ENCODE measurements at places on chromosomes 2 and 18.

DNA sequence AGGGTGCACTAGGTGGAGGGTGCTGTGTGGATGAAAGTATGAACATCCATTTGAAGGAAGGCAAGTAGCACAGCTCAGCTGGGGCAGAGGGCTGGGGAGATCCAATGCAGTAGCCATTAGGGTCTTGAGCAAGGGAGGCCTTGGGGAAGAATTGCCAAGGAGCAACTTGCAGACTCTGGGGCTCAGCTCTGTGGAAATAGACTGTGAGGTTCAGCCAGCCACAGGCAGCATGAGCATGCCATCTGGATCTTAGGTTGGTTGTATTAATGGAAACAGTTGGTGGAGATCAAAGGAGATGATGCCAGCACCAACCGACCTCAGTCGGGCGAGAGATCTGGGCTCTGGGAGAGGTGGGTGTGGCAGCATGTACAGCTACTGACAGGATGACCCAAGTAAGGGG is 5.6 kb downstream of the ZAP70 start:
- no peak for DNase-seq

DNA sequence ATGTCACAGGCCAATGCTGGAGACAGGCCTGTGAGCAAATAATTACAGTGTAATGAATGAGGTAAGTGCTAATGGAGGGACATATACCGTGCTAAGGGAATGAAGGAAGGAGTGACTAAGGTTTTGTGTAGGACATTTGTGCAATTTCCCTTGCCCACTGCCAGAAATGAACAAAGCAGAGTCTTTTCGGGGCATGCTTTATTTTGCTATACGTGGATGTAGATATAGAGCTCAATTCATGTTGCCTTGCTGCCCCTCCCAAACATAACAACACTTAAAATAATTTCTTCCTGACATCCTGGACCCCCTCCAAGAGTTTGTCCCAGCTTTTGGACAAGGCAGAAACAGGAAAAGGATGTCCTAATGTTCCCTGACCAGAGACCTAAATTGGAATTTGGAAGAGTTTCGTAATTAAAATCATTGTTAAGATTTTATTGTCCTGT is 23.7 kb upstream of the CD28 start:
- no peak for DNase-seq

GRCh38 chr2:239034561-239035341 is 186.9 kb downstream of the TWIST2 start:
- no peak for DNase-seq

DNA sequence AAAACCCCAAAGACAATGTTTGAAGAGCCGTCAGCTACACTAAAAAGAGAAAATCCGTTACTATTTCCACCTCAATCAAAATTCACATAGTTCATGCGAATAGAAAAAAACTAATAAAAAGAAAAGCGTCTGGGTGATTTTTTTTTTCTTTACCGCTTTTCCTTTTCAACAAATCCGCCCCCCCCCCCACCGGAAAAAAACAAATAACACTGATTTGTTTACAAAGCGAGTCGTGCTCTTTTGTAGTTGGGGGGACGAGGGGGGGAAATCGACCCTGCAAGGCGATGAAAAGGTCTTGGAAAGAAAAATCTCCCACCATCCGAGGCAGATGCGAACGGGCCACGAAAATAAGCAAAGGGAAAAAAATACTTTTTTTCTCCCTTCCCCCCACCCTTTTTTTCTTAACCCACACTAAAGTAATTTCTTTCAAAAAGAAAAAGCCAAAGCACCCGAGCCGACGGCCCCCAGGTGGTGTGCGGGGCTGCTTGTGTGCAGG is 638 bp downstream of the ZNF521 start:
- no peak for DNase-seq

- DNase-seq, result no peak
Observed at GRCh38 chr2:98157557-98157956, 70.6 kb downstream of the VWA3B start.

DNA sequence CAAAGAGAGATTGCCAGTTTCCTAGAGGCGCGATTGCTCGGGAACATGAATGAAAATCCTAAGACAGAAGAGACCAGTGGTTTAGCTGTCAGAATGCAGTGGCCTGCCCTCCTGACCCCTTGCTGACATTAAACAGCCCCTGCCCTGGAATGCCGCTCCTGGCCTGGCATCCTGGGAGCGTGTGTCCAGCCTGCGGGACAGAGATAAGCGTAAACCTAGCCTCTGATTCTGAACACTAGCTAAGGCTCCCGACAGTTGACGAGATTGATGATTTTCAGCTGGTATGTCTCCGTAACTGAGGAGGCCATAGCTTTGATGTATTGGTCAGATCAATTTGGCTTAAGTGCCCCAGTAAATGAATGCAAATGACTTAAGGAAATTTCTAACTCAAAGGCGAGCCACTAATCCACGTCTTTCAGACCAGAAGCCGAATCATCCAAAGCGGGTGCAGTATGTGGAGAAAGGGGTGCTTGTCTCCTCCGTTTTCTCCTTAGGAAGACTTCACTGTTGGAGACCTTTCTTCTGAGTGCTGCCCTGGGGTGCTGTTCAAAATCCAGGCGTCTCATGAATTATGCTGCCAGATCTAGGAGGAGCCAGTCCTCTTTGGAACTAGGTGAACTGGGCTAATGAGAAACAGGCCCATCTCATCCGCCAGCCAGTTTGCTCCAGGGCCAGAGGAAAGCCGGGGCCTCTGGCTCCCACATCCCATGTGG is 142.5 kb upstream of the L3MBTL4 start:
- no peak for DNase-seq

DNA sequence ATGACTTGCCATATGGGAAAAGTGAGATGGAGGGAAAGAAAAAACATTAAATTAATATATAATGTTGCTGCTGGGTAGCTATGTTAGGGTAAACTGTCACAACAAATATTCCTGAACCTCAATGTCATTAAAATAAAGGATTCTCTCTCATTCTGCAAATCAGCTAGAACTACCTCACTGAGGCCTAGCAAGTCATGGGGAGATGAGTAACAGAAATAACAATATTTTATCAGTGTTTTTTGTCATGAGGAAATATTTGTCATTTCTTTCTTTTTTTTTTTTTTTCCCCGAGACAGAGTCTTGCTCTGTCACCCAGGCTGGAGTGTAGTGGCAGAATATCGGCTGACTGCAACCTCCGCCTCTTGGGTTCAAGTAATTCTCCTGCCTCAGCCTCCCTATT is 1282.3 kb upstream of the NRXN1 start:
- DNase-seq, result no peak

- DNase-seq, result no peak
Observed at GRCh38 chr18:28108814-28109213, 68.1 kb downstream of the CDH2 start.

GRCh38 chr2:14616342-14616741 is 16.2 kb upstream of the LRATD1 start:
- no peak for DNase-seq

DNA sequence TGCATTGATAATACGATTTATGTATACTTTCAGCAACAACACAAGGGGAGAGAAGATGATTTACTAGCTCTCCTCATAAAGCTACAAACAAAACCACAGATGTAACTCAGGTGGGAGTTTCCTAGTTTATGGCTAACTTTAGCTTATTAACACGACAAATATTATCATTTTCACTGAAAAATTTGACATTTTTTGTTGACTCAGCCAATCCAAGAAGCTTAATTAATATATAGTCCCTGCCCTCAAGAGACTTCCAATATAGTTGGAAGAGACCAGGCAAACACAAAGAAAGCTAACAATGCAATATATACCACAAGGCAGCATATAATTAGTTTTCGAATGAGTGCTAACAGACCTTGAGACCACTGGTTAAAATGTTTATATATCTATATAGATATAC is 775 bp downstream of the WDR12 start:
- no peak for DNase-seq

- no peak for DNase-seq
Observed at GRCh38 chr2:205176546-205176945, 505.8 kb upstream of the NRP2 start.

DNA sequence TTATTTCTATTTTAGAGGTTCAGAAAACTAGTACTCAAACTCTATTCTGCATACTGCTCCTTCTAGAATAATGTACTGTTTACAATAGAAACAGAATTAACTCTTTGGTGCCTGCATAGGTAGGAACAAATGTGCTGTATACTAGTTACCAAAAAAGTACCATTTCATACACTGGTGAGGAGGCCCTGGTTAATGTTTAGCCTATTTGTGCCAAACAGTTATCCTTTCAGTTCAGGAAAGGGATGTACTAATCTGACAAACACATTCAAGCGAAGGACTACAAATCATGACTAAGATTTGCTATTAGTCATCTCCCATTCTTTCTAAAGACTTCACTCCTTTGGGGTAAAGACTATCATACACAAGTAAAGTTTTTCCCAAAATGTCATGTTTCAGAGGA is 47.4 kb downstream of the EXOC6B start:
- DNase-seq, result no peak

DNA sequence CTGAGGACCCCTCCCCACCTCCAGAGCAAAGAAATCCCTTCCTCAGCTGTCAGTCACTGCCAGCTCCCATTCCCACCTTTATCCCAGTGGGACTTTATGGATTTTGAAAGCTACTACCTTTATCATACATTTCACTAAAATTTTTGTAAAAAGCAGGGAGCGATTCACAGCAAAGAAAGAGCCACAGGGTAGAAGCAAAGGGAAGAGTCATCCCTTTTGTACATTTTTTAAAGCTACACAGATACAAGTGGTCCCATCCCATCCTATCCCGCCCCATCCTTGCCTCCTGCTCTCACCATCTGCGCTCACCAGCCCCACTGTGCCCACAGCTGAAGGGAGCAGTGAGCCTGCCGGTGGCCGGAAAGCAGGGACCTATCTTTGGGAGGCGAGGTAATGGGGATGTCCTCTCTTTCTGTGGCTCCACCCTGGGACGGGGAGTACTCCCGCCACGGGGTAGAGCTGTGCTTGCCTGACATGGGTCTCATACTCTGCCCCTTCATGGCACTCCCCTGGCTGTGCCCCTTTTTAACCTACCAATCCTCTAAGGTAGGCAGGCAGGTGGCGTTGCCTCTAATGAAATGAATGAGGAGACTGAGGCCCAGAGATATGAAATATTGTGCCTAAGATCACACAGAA is 13.2 kb downstream of the SH2D6 start:
- no peak for DNase-seq

DNA sequence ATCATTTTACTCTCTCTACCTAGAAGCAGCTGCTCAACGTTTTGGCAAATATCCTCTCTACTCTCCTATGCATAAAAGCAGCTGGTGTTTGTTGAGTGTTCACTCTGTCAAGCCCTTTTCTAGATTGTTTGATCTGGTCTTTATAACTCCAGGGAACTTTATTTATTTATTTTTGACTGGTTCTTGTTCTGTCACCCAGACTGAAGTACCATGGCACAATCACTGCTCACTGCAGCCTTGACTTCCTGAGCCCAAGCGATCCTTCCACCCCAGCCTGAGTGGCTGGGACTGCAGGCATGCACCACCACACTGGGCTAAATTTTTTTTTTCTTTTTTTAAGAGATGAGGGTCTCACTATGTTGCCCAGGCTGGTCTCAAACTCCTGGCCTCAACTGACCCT is 12.7 kb downstream of the CATIP start:
- DNase-seq, result no peak

- no peak for DNase-seq
Observed at GRCh38 chr2:113851640-113852039, 38.2 kb upstream of the ACTR3 start.

DNA sequence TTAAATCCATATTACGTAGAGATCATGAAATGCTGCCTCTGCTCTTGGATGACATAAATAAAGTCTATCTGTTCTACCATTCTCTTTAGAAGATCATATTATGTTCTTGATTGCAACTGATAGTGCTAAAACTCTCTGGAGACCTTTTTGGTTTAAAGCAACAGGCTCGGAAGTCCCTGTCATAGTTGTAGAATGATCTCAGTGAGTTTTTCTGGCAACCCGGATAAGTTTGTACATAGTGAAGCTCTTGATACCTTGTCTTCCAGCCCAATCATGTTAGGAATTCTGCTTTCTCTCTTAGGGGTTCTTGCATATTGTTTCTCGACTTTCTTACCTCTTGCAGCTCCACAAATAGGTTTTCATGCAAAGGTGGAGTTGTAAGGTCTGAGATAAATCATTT is 156.1 kb downstream of the TTC27 start:
- no peak for DNase-seq

GRCh38 chr2:7774481-7774880 is 857.3 kb downstream of the RNF144A start:
- no peak for DNase-seq

DNA sequence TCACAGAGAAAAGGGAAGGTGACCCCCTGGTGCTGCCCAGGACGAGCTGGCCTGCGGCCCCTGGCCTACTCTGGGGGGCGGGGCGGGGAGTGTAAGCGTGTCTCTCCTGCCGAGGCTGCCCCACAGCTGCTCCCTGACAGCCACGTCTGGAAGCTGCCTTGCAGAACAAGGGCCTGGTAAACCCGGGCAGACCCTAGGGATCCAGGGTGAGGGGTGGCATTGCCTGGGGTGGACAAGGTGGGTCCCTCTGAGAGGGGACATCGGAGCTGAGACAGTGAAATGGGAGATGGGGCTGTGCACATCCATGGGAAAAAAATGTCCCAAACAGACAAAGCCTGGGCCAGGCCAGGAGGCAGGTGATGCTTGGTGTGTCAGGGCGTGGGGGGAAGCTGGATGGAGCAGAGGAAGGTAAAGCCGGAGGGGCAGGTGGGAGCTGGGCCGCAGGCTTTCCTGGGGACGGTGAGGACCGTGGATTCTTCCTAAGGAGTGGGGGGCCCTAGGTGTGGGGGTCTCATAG is 66.0 kb upstream of the HDAC4 start:
- DNase-seq, result peak; percentile 2

DNA sequence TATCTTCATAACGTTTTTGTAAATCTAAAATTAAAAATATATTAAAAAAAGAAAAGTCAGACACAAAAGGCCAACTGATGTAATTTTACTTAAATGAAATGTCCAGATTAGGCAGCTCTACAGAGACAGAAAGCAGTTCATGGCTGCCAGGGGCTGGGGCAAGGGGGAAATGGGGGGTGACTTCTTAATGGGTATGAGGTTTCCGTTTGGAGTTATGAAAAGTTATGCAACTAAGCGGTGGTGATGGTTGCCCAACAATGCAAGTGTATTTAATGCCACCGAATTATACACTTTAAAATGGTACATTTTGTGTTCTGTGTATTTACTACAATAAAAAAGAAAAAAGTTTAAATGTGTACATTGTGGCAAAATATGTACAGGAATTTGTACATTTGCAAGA is 70.2 kb upstream of the TEX51 start:
- no peak for DNase-seq

DNA sequence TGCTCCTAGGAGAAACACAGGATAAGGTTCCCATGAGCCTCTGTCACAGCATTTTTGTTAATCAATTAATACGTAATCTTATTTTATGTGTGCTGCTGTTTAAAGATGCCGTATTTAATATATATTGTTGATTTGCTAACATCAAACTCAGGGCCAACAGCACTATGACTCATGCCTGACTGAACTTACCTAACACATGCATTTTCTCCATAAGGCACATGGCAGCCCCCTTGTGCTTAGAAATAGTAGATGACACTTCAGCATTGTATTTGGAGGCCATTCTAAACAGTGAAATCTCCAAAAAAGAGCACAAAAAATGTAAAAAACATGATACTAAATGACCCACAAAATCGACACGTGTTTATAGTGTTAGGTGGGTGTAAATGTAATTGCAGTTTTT is 314.8 kb downstream of the MYCN start:
- DNase-seq, result no peak

- DNase-seq, result no peak
Observed at GRCh38 chr18:62632788-62633455, 82.4 kb upstream of the PHLPP1 start.

- DNase-seq, result no peak
Observed at GRCh38 chr2:8986327-8986976, 17.0 kb downstream of the MBOAT2 start.

- no peak for DNase-seq
Observed at GRCh38 chr2:175890636-175891242, 111.3 kb downstream of the LNPK start.

GRCh38 chr2:85796341-85797262 is 42.8 kb downstream of the ATOH8 start:
- no peak for DNase-seq

All from progenitor cell of endocrine pancreas (in vitro differentiated cells).